Fibroblast of gingiva (primary cell): ENCODE measurements at places on chromosomes 7 and 10.
A peak's percentile ranks its signal among the peaks of the same experiment; 100 is the strongest.

- no peak for DNase-seq
Observed at GRCh38 chr10:131810036-131810804, 90.6 kb upstream of the PPP2R2D start.

DNA sequence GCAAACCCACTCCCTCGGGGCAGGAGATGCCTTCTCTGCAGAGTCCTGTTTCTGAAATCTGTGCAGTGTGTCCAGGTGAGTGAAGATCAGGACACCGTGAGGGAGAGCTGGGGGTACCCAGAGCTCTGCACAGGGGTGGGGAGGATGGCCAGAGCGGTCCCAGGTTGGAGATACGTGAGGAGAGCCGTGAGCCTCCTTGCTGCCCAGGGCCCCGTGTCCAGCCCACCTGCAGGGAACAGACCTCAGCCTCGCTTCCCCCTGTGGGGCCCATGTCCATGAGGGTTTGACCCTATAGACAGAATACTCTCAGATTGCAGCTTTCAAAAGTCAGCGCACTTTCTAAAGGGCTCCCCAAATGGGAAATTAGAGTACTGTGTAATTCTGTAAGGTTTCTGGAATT is 66.5 kb upstream of the EN2 start:
- DNase-seq: no peak

- no peak for DNase-seq
Observed at GRCh38 chr10:60863796-60864195, 80.2 kb downstream of the RHOBTB1 start.

DNA sequence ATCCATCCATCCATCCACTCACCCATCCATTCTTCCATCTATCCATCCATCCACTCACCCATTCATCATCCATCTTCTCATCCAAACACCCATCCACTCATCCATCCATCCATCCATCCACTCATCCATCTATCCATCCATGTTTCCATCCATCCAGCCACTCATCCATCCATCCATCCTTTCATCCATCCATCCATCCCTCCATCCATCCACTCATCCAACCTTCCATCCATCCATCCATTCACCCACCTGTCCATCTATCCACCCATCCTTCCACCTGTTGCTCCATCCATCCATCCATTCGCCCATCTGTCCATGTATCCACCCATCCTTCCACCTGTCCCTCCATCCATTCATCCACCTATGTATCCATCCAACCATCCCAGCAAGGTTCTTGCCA is 378.4 kb upstream of the PFKP start:
- DNase-seq: no peak

DNA sequence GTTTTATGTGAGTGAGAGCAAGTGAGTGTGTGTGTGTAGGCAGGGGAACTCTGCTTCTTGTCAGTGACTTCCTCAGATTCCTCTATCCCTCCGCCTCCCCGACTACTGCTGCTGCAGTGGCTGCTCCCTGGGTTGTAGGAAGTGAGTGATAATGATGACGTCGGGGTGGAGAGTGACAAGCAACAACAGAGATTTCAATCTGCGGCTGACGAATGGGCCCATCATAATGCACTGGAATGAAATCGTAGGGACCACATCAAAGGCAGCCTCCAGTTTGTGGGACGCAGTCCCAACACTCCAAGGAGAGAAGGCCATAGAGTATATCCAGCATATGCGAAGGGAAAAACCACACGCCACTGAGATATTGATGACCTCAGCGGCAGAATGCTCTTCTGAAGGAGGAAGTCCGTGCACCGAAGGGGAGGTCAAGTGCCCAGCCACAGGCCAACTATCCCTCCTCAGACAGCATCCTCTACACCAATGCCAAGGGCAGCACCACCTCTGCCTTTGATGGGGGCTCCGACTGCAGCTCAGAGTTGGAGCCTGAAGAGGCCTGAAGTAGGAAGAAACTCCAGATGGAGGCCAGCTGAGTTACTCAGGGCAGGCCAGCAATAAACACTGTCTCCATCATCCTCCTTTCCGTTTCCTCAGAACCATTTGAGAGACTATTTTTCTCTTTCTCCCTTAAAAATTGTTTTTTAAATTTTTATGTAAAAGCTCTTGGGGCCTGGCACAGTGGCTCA is 11.3 kb upstream of the STMP1 start:
- DNase-seq: no peak

- no peak for DNase-seq
Observed at GRCh38 chr10:59856104-59856503, 50.3 kb downstream of the CCDC6 start.

GRCh38 chr7:43700059-43700501 is 29.2 kb downstream of the COA1 start:
- DNase-seq: peak; percentile 65

- DNase-seq: no peak
Observed at GRCh38 chr10:93261961-93262610, 188.4 kb downstream of the CYP26A1 start.

DNA sequence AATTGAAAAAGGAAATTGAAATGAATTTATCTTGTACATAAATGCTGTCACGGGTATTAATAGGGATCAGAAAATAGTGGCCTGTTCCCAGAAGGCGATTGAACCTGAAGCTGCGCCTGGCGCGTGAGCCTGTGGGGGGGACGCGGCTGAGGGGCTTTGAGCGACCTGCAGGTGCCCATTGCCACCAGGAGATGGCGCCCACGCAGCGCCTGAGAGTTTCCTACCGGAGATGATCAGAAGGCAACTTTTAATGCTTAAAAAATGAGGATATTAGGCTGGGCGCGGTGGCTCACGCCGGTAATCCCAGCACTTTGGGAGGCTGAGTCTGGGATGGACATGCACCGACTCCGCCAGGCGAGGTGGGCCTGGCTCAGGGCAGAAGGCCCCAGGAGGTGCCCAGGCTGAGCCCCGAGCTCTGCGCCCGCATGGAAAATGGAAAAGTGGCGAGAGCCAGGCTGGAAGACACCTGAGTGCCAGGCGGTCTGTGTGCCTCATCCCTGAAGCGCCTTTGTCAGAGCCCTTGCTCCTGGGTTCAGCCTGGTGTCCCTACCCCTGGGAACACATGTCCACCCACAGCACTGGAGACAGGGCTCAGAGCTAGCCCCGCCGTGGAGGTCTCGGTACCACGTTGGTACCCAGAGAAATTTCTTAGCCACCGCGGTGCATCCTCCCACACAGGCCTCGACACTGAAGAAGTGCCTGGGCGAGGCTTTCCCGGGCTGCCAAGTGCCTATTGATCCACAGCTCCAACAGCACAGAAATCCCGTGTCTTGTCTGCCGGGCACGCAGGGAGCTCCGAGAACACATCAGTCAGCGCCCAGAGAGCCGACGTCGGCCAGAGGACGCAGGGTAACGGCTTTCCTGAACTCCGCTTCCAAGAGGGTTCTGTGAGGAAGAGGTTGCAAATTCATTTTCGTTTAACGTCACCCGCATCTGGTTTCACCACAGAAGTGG is 117.4 kb downstream of the INPP5A start:
- peak; percentile 35 for DNase-seq
